ENCODE measurements at places on chromosomes 11 and 22.

GRCh38 chr11:74466916-74467885, at the start of gene KCNE3:
KCNE3 (minus strand) TSS chr11:74467549; CDS start chr11:74457563, 9,986 bp downstream.
- DNase-seq = peak; percentile 76

GRCh38 chr11:79708319-79708932, 267.6 kb upstream of the TENM4 start:
- DNase-seq = no peak

DNA sequence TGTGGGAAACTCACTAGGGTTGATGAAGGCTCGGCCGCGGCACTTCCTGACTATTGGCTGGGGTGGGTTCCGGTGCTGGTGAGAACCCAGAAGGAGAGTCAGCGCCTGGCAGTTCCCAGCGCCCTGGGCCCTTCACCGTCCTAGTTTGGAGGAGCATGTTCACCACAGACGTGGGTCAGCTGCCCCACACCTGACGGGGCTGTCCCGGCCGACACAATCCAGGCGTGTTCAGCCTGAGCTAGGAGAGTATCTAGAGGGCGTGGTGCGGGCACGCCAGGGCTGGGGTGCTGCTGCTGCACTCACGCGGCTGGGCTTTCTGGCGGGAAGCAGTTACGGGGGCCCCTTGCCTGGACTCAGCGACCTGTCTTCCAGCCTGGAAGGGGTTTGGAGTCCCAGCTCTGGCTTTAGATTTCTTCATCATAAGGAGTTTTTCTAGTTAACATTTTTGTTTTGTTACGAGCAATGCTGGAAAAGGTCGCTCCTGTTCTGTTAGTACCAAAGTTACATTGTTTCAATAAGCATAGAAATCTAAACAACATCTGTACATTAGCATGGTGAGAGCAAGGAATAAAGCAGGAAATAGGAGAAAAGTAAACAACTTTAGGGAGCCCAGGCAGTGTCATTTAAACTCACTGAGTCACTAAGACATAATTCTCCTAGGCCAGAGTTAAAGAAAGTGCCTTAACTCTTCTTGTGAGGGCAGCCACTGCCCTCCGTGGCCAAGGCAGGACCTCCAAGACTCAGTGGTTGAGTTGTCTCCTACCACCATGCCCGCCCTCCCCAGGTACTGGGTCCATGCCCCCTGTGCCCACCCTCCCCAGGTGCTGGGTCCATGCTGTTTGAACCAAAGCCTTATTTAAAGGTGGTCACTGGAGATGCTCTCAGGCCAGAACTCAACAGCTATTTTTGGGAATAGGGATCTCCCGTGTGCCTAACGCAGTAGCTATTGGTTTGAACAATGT, 12.1 kb upstream of the ADORA2A start:
- DNase-seq = no peak

- no peak for DNase-seq
These were observed 10.4 kb downstream of the PDHX start for GRCh38 chr11:34926831-34927132.

DNA sequence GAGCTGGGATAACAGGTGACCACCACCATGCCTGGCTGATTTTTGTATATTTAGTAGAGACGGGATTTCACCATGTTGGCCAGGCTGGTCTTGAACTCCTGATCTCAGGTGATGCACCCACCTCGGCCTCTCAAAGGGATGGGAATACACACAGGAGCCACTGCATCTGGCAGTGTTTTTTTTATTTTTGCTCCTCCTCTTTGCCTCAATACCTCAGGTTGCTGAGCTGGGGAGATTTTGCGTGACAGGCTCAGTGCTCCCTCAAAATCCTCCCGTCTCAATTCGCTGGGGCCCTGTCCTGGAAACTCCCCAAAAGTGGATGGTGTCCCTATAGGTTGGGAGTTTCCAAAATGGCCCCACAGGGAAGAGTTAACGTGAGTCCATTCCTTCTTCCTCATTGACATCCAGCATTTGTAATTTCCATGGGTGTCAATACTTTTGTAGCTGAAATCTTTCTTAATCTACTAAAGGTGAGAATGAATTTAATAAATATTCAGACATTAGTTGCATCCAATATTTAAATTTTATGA, 71.8 kb downstream of the GGTLC2 start:
- no peak for DNase-seq

- no peak for DNase-seq
These were observed 363.6 kb downstream of the TTC28 start for GRCh38 chr22:28316014-28316413.

GRCh38 chr11:7638710-7639642, 34.3 kb downstream of the CYB5R2 start:
- no peak for DNase-seq

GRCh38 chr22:37803195-37803638, 4.5 kb upstream of the GCAT start:
- no peak for DNase-seq

GRCh38 chr11:95925011-95925410, 1.1 kb upstream of the MTMR2 start:
- no peak for DNase-seq

DNA sequence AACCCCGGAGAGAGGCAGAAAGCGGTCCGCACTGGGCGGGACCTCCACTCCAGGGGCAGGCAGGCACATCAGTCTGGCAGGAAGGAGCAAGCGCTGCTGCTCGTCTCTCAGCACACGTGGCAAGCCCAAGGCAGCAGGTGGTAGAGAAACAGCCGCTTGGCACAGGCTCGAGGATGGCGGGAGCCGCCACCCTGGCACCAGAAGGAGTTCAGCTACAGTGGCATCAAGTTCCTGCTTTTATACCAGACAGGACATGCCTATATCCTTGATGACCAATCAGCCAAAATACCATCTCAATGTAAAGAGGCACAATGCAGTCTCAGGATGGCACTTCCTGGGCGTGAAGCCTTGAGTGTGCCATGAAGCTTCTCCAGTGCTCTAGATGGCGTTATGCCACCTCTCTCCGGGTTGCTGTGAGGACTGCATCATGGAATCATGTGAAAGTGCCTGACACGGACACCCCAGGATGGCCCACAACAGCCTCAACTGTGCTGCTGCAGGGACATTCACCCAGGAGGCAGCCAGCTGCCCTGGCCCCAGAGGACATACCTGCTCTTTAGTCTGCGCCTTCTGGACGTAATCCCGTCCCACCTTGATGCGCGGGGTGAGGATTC, 64.8 kb downstream of the APOL1 start:
- DNase-seq = no peak

GRCh38 chr11:13098063-13098462, 88.9 kb downstream of the RASSF10 start:
- DNase-seq = no peak

- DNase-seq = no peak
These were observed 13.2 kb upstream of the MPZL2 start for GRCh38 chr11:118277312-118277711.

GRCh38 chr22:25966448-25966913, 202.8 kb upstream of the SEZ6L start:
- DNase-seq = no peak

GRCh38 chr22:22076932-22077703, 94.5 kb upstream of the TOP3B start:
- no peak for DNase-seq

- no peak for DNase-seq
These were observed 651.7 kb downstream of the NELL1 start for GRCh38 chr11:21321072-21321471.

DNA sequence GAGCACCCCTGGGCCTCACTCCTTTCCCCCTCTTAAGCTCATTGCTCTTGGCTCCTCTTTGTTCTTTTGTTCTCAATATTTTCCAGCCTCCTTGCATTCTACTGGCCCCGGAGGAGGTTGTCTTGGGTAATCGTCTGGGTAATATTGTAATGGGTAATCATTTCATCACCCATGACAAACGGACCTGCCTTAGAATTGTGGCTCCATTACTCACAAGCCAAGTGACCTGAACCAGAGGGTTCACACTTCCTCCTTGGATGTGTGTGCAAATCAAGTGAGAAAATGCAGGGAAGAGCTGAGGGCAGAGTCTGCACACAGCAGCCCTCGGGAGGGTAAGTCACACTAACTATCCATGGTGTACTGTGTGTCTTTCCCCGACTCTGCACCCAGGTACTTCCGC, 305.0 kb downstream of the BUD13 start:
- no peak for DNase-seq

- no peak for DNase-seq
These were observed 13.9 kb downstream of the SNX19 start for GRCh38 chr11:130902380-130902779.

- no peak for DNase-seq
These were observed 30.4 kb downstream of the LDHAL6A start for GRCh38 chr11:18485913-18486528.

GRCh38 chr11:90343673-90344072, 120.8 kb upstream of the CHORDC1 start:
- no peak for DNase-seq

DNA sequence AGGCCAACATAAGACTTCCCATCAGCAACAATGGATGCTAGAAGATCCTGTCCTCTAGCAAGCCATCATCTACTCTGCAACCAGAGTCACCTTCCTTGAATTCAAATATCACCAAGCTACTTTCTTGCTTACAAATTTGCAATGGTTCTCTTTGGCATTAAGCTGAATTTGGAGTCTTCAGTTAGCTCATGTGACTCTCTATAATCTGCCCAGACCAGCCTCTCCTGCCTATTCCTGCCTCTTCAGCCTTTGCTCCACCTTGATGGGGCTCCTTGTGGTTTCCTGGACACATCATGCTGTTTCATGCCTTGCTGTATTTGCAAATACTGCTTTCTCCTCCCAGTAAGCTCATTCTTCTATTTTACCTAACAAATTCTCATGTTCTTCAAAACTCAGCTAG, 82.3 kb downstream of the RASSF10 start:
- DNase-seq = no peak

DNA sequence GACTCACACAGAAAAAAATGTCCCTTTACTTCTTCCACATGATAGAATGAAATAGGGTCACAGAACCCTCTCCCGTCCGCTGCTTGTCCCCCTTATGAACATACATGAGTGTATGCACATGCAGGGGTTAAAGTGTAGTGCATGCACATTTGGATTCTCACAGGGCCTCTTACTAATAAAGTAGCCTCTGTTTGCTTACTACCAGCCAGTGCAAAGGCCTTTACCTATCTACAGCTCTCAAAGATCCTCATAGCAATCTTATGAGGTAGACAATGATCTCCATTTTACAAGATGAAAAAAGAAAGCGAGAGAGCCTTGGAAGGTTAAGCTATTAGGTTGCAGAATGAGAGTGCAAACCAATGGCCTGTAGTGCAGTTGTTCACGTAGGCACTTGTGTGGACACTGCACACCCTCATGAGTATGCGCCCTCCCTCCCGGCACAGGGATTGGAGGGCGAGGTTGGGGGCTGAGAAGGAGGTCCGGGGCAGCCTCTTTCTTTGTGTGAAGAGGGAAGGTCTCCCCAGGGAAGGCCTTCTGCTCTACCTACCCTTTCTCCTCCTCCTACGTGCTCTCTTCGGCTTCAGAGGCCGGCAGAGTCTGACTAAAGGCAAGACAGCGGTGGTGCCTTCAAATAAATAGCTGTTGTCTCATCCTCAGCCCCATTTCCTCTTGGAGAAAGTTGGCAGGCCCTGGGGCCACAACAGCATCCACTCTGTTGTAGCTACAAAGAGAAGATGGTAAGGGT, 91.3 kb downstream of the CEP164 start:
- DNase-seq = no peak

- no peak for DNase-seq
These were observed 88.8 kb downstream of the AMBRA1 start for GRCh38 chr11:46504817-46505613.

DNA sequence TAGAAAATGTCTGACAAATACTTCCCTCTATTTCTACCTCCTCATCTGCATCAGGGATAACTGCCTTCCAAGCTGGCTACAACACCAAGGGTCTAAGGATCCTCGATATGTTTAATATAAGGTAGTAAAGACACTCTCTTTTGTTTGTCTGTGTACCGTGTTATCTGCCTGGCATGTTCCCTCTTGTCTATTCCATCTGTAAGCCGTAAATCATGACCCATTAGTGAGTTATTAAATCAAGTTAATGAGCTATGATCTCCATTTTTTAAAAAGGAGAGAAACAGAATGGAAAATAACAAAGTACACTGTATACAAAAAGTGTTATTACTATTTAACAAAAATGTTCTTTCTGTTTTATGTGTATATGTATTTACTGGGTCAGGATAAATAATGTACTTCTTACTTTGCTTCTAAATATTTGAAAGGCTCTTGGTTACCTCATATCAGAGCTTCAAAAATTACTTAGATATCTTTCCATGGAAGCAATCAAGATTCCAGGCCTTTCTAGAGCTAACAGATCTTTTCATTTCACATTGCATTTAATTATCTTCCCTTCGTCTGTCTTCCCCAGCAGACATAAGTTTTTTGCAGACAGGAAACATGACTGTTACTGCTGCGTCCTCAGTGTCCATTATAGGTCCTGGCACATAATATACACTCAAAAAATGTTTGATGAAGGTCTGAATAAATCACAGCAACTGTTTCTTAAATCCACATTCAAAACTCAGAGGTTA, 342.6 kb upstream of the CCDC90B start:
- no peak for DNase-seq

GRCh38 chr22:24457894-24458420, 30.6 kb downstream of the ADORA2A start:
- DNase-seq = no peak

DNA sequence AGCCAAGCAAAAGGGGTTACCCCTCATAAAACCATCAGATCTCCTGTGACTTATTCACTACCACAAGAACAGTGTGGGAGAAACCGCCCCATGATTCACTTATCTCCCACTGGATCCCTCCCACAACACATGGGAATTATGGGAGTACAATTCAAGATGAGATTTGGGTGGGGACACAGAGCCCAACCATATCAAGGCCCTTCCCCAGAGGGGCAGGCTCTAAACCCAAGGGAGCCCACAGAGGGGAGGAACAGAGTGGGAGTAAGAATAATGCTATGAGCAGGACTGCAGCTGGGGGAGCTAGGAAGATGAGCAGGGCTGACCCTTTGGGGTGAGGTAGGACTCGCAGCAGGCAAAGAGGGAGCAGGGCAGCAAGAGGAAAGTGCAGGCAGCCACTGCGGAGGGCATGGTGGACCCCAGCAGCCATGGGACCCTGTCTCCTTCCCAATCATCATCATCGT, 59.3 kb downstream of the CD82 start:
- peak; percentile 64 for DNase-seq

DNA sequence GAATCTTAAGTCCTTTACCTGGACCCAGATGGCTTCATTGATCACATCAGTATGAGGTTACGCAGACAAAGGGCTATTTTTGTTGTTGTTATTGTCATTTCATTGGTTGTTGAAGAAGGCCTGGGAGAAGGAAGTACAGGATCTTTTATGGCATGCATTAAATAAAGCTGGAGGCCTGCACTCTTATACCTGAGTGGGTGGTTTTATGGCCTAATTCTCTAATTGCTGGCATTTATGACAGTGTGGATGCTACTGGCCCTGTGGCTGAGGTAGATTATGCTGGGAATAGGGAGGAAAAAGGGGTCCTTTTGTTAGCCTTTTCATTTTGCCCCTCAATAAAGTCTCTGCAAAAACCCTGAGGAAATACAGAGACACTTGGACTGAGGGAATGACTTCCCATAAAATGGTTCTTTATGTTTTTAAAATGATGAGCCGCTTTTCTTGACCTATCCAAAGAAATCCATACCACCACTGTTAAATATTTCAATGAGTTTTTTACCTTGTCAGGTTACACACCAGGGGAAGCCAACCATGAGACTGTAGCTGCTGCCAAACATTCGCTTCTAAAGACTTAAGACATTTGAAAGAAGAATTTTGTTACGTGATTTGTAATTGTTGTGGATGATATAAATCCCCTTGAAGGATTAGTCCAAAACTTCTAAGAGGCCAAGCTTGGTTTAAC, 6.8 kb downstream of the KMT2A start:
- DNase-seq = no peak

Data from cardiac septum (tissue), 1 donor.